Right renal pelvis (tissue), 4 donors: ENCODE measurements at places on chromosomes 13 and 19. TPM values are rescaled to one million over a fixed set of nuclear protein-coding genes. Genes with fewer than 3 reads are reported as not detected.

KIRREL2 gene
- polyA plus RNA-seq = 10.1 TPM

WASF3 gene
- 56.7 TPM for polyA plus RNA-seq

INSR gene
- 23.1 TPM for polyA plus RNA-seq

DNA sequence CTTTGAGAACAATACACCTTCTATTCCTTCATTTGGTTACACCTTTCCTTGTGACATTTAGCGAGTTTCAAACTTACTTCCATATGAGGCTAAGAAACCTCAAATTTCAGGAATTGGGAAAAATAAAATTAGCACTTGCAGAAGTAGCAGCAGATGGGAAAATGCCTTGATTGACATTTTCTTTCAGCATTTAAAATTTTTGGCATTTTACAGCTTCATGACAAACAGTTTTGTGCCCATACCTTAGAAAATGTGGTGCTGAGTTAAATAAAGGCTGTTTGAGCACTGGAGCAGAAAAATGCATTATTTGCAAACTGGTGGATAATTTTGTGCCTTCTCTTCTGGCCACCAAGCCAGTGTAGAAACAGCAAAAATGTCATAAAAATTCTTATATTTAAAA is 95.4 kb downstream of the PCDH17 start:
- no peak for DNase-seq

DNA sequence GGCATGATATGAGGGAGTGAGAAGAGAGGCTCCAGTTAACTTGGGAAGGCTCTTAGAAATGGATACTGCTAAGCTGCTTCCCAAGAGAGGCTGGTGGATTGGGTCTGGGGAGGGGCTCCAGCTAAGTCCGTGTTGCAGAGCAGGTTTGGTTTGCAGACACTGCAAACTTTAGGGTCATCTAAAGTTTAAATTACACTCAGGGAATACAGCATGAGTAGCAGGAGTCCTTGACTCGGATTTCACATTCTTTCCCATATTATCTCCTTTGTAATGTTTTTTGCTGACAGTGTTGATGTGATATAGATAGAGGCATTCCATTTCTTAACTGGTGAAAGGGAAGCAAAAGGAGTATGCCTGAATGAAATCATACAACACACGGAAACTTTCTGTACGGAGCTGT is 31.9 kb downstream of the SGCG start:
- DNase-seq = no peak

- peak; percentile 92 for DNase-seq
Observed at GRCh38 chr19:55117663-55118391, 390 bp upstream of the PPP1R12C start.

GRCh38 chr19:30064771-30065494 is 122.9 kb downstream of the URI1 start:
- no peak for DNase-seq

GRCh38 chr19:30017172-30017571 is 75.1 kb downstream of the URI1 start:
- no peak for DNase-seq

GRCh38 chr13:56189439-56189838 is 951.3 kb upstream of the PRR20A start:
- no peak for DNase-seq

- DNase-seq = no peak
Observed at GRCh38 chr13:92590503-92590908, 636.1 kb upstream of the GPC6 start.

DNA sequence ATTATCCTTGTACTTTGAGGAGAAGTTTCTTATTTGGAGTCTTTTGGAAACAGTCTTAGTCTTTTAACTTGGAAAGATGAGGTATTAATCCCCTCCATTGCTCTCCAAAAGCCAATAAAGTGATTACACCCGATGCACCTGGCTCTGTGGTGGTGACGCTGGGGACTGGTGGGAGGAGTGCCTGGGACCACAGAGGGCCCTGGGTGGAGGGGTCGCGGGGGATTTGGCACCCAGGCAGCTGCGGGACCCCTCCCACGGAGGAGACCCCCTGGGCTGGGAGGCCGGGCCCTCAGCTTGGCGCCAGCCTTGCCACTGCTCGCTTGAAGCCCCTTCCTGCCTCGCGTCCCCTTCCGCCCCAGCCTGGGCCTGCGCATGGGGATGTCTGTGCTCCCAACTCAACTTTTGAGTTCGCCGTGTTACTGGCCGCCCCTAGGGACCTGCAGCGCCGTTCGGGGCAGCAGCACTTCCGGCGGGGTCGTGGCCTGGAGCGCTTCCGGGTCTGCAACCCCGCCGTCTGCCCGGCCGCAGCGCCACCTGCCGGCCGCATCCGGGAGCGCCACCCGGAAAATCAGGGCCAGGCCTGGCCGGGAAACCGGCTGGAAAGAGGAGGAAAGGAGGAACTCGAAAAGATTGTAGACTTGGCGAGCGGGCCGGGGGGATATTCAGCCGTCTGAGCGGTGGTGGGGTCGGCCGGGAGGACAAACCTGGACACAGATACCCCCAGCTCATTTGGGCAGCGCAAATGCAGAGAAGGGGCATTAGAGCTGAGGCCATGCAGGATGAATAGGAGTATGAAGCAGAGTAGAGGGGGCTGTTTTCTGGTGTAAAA is 8.4 kb downstream of the PEAK3 start:
- no peak for DNase-seq
